ENCODE measurements at places on chromosomes 5 and 9. TPM values are rescaled to one million over a fixed set of nuclear protein-coding genes. Genes with fewer than 3 reads are reported as not detected.

DNA sequence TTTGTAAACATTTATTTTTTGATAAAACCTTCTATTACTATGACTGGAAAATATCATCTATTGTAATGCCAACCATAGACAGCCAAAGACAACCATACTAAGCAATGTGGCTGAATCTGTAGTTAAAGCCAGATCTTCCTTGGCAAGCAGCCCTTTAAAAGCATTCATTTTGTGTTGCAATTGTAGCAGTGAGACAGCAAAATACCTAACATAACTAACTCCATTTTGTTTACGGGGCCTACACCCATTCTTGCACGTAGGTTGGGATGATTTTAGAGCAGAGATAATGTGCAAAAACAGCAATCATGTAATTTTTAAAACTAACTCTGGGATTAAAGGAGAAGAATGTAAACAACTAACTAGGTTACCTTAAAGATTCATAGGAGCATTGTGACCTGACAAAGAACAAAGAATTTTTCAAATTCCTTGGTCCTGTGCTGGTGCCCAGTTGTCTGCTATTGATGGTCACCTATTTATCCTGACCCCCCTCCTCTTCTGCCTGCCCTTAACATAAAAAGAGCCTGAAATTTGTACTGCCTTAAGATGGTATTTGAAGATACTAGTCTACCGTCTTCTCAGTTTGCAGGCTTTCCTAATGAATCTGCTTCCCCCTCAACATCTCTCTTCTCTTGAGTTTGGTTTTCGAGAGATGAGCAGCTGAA, 10.6 kb downstream of the IFNA1 start:
- no peaks in the 10 kb centered on the region for H3K27me3 ChIP-seq
- no peaks in the 10 kb centered on the region for H3K4me1 ChIP-seq
- H3K36me3 ChIP-seq = no peaks in the 10 kb centered on the region

GRCh38 chr5:1952444-1953099, 69.8 kb upstream of the IRX4 start:
- no peak overlapping the region for H3K4me3 ChIP-seq
- H3K36me3 ChIP-seq = no peaks in the 10 kb centered on the region
- peaks cover 6% of the 10 kb centered on the region for H3K27me3 ChIP-seq
- DNase-seq = no peak

GRCh38 chr9:35136866-35137265, 21.2 kb upstream of the ATOSB start:
- H3K36me3 ChIP-seq = no peaks in the 10 kb centered on the region
- no peak overlapping the region for H3K4me3 ChIP-seq
- H3K4me1 ChIP-seq = peaks cover 24% of the 10 kb centered on the region
- peaks cover 5% of the 10 kb centered on the region for H3K27me3 ChIP-seq

DNA sequence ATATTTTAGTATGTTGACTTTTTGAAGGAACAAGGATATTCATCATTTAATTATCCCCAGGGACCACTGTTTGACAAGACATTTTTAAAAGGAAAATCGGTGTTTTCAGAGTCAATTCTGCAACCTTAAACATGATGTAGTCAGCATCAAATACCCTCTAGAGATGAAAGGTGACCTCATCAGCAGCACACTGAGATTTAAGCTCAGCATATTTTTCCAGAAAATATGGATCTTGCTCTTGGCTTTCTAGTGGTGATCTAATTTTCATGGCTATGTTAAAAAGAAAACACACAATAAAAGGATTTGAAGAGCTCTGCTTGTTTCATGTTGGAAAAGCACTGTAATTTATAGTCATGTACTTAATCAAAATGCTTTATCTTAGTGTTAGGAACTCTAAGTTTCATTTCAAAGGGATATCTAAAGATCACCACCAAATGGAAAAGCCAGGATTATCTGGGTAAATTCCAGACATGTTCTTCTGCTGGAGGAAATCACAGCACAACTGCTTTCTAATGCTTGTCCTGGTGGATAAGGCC, 487.2 kb downstream of the ENC1 start:
- no peaks in the 10 kb centered on the region for H3K27me3 ChIP-seq
- H3K4me1 ChIP-seq = no peaks in the 10 kb centered on the region
- H3K4me3 ChIP-seq = no peak overlapping the region
- no peak overlapping the region for H3K27ac ChIP-seq
- no peak for DNase-seq
- H3K36me3 ChIP-seq = no peaks in the 10 kb centered on the region

PDCD1LG2 gene
- not detected for total RNA-seq

LCNL1 gene
- total RNA-seq = not detected

- H3K27ac ChIP-seq = peak overlapping the region; percentile 65
- DNase-seq = peak; percentile 53
- H3K27me3 ChIP-seq = no peaks in the 10 kb centered on the region
These were observed 16.9 kb downstream of the CLTA start for GRCh38 chr9:36207546-36208012.

- no peaks in the 10 kb centered on the region for H3K27me3 ChIP-seq
- H3K4me1 ChIP-seq = peaks cover 45% of the 10 kb centered on the region
- H3K27ac ChIP-seq = no peak overlapping the region
- no peak for DNase-seq
- H3K36me3 ChIP-seq = no peaks in the 10 kb centered on the region
These were observed 137.5 kb upstream of the HMHB1 start for GRCh38 chr5:143674469-143674786.

DNA sequence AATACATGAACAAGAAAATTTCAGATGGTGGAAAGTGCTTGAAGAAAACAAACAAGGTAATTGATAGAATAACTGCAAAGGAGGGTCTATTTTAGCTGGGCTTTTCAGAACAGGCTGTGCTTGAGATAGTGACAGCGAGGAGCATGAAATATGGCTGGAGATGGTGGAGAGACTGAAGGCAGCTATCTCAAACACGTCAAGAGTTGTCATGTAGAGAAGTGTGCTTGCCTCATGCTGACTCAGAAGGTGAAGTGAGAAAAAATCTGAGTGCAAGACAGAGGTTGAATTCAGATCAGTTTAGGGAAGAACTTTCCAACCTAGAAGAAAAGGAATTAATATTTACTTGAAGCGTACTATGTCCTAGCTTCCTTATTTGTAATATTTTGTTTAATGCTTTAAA, 115.5 kb upstream of the RANBP3L start:
- no peaks in the 10 kb centered on the region for H3K36me3 ChIP-seq
- no peak overlapping the region for H3K4me3 ChIP-seq
- H3K27ac ChIP-seq = no peak overlapping the region
- peaks cover 15% of the 10 kb centered on the region for H3K4me1 ChIP-seq
- no peaks in the 10 kb centered on the region for H3K27me3 ChIP-seq

- no peak for DNase-seq
- H3K27ac ChIP-seq = no peak overlapping the region
These were observed 15.3 kb downstream of the IL5 start for GRCh38 chr5:132528021-132528420.

- H3K27ac ChIP-seq = no peak overlapping the region
- no peak overlapping the region for H3K4me3 ChIP-seq
- DNase-seq = no peak
- H3K27me3 ChIP-seq = no peaks in the 10 kb centered on the region
- no peaks in the 10 kb centered on the region for H3K4me1 ChIP-seq
- no peaks in the 10 kb centered on the region for H3K36me3 ChIP-seq
These were observed 71.4 kb upstream of the COL5A1 start for GRCh38 chr9:134570151-134570621.

- H3K27ac ChIP-seq = no peak overlapping the region
- no peaks in the 10 kb centered on the region for H3K27me3 ChIP-seq
- H3K4me1 ChIP-seq = no peaks in the 10 kb centered on the region
These were observed 82.1 kb downstream of the DPYSL3 start for GRCh38 chr5:147427521-147428401.

ITGA2 gene
- total RNA-seq = 15.8 TPM

ZNG1C gene
- total RNA-seq = 70.3 TPM

DND1 gene
- total RNA-seq = 0.17 TPM

DNA sequence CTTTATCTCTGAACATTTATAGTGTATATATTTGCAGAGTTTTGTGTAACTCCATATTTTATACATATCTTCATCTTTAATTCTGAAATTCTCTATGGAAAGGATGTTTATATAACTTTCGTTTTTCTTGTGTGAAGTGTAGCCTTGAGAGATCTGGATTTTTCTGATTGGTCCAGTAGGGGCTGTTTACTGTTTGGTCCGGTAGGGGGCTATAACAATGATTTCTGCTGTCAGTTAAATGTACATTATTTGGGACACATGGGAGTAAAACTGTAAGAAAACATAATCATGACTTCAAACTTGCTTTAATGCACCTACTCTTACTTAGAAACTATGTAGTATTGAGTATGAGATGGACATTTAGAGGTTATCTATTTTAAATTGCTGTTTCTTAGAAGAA, 527.1 kb upstream of the ARRDC3 start:
- H3K27ac ChIP-seq = no peak overlapping the region
- no peak for DNase-seq
- H3K36me3 ChIP-seq = no peaks in the 10 kb centered on the region

- no peaks in the 10 kb centered on the region for H3K4me1 ChIP-seq
- H3K27ac ChIP-seq = no peak overlapping the region
- no peak overlapping the region for H3K4me3 ChIP-seq
- DNase-seq = no peak
- H3K27me3 ChIP-seq = no peaks in the 10 kb centered on the region
These were observed 8.2 kb upstream of the DOCK2 start for GRCh38 chr5:169628892-169629291.

- no peak overlapping the region for H3K27ac ChIP-seq
- no peak overlapping the region for H3K4me3 ChIP-seq
- no peaks in the 10 kb centered on the region for H3K4me1 ChIP-seq
- 0 out of 3 replicates have a peak, but pooled peaks cover 9% of the 10 kb centered on the region for H3K36me3 ChIP-seq
- no peak for DNase-seq
These were observed 150.0 kb downstream of the CDC42SE2 start for GRCh38 chr5:131413605-131414559.

GRCh38 chr9:33818167-33818846, 1.3 kb downstream of the UBE2R2 start:
- H3K27me3 ChIP-seq = no peaks in the 10 kb centered on the region
- DNase-seq = peak; percentile 47
- peak overlapping the region; percentile 81 for H3K4me3 ChIP-seq
- no peaks in the 10 kb centered on the region for H3K36me3 ChIP-seq
- peaks cover 56% of the 10 kb centered on the region for H3K4me1 ChIP-seq

DNA sequence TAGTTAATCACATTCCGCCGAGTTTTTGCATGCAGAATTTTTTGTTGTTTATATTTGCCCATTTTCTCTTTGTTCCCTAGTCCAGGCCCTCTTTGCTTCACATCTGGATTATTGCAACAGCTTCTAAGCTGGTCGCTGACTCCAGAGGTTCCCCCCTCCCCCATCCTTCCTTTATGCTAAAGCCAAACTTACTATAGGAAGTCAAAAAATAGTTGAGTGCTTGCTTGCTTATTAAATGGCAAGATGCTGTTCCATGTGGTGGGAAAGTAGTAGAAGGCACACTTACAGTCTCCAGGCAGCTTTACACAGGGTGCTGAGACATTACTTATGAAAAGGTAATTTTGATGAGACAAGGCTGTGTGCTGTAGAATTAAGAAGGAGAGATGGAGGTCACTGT, 1.3 kb downstream of the ZBTB34 start:
- no peaks in the 10 kb centered on the region for H3K27me3 ChIP-seq
- DNase-seq = no peak
- peaks cover 7% of the 10 kb centered on the region for H3K36me3 ChIP-seq
- peak overlapping the region; percentile 93 for H3K4me3 ChIP-seq
- H3K27ac ChIP-seq = peak overlapping the region; percentile 66

- no peaks in the 10 kb centered on the region for H3K4me1 ChIP-seq
- no peaks in the 10 kb centered on the region for H3K36me3 ChIP-seq
- no peaks in the 10 kb centered on the region for H3K27me3 ChIP-seq
- H3K4me3 ChIP-seq = no peak overlapping the region
- H3K27ac ChIP-seq = no peak overlapping the region
These were observed 42.5 kb downstream of the STXBP1 start for GRCh38 chr9:127654619-127655018.

DNA sequence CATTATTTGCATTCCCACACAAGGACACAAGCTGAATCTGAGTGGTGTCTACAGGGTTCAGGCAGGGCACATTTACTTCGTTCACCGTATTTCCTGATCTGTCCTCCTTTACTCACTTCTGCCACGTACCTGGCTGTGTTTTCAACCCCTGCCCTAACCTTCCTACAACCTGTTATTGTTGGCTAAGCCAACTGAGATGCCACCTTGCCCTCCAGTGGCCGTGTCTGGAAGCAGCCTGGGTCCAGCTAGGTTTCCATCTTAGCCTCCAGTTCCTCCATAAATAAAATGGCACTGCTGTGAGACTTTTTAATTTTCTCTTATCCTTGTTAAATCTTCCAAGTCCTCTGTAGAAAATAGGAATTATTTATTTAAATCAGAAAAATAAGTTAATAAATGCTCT, 64.8 kb downstream of the ATP10B start:
- H3K36me3 ChIP-seq = no peaks in the 10 kb centered on the region
- H3K4me3 ChIP-seq = no peak overlapping the region
- H3K4me1 ChIP-seq = no peaks in the 10 kb centered on the region
- no peak overlapping the region for H3K27ac ChIP-seq

- no peak overlapping the region for H3K27ac ChIP-seq
- H3K27me3 ChIP-seq = no peaks in the 10 kb centered on the region
- H3K4me1 ChIP-seq = no peaks in the 10 kb centered on the region
- DNase-seq = peak; percentile 3
These were observed 286.4 kb upstream of the CDH12 start for GRCh38 chr5:23139338-23140171.

DNA sequence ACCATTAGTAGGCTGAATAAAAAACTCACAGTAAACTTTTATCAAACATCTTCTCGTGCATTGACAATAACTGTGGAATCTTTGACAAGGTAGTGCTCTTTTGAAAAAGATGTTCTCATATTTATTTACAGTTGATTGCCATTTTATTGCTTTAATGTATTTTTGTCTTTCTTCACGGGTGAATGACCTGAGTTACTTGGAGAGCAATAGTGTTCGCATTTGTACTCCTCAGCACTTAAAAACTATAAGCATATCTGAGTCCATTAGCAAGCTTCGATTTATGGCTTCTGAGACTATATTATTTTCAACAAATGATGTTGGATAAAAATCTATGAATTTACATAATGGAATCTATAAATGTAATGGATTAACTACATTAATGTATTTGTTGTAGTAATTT, 1012.3 kb downstream of the CDH9 start:
- no peaks in the 10 kb centered on the region for H3K4me1 ChIP-seq
- no peaks in the 10 kb centered on the region for H3K36me3 ChIP-seq
- H3K27ac ChIP-seq = no peak overlapping the region
- DNase-seq = no peak
- no peak overlapping the region for H3K4me3 ChIP-seq
- no peaks in the 10 kb centered on the region for H3K27me3 ChIP-seq

GRCh38 chr5:176995122-176995490, 11.5 kb downstream of the UIMC1 start:
- no peak for DNase-seq
- peak overlapping the region; percentile 54 for H3K27ac ChIP-seq
- H3K27me3 ChIP-seq = no peaks in the 10 kb centered on the region
- no peaks in the 10 kb centered on the region for H3K36me3 ChIP-seq

RNF180 gene
- 0.11 TPM for total RNA-seq

- no peak for DNase-seq
- H3K36me3 ChIP-seq = no peaks in the 10 kb centered on the region
- H3K27me3 ChIP-seq = no peaks in the 10 kb centered on the region
- no peak overlapping the region for H3K27ac ChIP-seq
These were observed 4.8 kb downstream of the USP20 start for GRCh38 chr9:129840034-129840433.
